ENCODE measurements at places on chromosomes 16 and 17. TPM values are rescaled to one million over a fixed set of nuclear protein-coding genes. Genes with fewer than 3 reads are reported as not detected.

The KRTAP4-4 gene
- total RNA-seq: not detected

The CNTD1 gene
- not detected for total RNA-seq

The CACNA1H gene
- total RNA-seq: 3.0 TPM

The SLC12A3 gene
- total RNA-seq: not detected

The GPR179 gene
- total RNA-seq: under 0.01 TPM

The TCAP gene
- 0.30 TPM for total RNA-seq

The APOBR gene
- not detected for total RNA-seq

The NSMCE1 gene
- 71.6 TPM for total RNA-seq

The PPP1R27 gene
- 0.09 TPM for total RNA-seq

The KRT40 gene
- not detected for total RNA-seq

The PRSS36 gene
- 0.30 TPM for total RNA-seq

The DPEP1 gene
- 0.30 TPM for total RNA-seq

The CD300A gene
- not detected for total RNA-seq

The SGSH gene
- total RNA-seq: 17.8 TPM
